ENCODE measurements at places on chromosomes 1 and 21.

DNA sequence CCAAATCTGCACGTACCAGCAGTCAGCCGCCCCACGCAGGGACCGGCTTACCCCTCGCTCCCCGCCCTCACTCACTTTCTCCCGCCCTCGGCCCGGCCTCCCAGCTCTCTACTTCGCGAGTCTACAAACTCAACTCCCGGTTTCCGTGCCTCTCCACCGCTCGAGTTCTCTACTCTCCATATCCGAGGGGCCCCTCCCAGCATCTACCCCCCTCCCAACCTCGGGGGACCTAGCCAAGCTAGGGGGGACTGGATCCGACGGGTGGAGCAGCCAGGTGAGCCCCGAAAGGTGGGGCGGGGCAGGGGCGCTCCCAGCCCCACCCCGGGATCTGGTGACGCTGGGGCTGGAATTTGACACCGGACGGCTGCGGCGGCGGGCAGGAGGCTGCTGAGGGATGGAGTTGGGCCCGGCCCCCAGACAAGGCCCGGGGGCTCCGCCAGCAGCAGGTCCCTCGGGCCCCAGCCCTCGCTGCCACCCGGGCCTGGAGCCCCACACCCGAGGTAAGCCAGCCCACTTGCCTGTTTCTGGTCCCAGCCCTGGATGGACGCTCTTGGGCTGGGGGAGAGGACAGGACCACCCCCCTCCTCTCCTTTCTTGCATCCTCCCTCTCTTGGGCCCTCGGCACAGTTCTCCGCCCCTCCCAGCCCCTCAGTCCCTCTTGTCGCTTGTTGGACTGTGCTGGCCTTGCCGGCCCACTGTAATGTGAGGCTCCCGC lies at the start of gene ARTN:
ARTN (plus strand) TSS at position 416 of the 715 bp plus-strand sequence. CDS start 1,856 bp downstream, outside the sequence.
- DNase-seq, result no peak

GRCh38 chr1:218299416-218299815 lies 14.3 kb downstream of the RRP15 start:
- DNase-seq, result no peak

DNA sequence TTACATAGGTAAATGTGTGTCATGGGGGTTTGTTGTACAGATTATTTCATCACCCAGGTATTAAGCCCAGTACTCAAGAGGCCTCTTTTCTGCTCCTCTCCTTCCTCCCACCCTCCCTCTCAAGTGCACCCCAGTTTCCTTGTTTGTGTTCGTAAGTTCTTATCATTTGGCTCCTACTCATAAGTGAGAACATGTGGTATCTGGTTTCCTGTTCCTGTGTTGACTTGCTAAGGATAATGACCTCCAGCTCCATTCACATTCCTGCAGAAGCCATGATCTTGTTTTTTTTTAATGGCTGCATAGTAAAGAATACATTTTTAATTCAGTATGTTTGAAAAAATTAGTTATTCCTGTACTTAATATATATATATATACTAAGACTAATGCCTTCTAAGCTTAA lies 107.7 kb downstream of the CLDN17 start:
- no peak for DNase-seq

- DNase-seq, result no peak
These were observed 25.6 kb downstream of the GPA33 start for GRCh38 chr1:167064621-167065020.

DNA sequence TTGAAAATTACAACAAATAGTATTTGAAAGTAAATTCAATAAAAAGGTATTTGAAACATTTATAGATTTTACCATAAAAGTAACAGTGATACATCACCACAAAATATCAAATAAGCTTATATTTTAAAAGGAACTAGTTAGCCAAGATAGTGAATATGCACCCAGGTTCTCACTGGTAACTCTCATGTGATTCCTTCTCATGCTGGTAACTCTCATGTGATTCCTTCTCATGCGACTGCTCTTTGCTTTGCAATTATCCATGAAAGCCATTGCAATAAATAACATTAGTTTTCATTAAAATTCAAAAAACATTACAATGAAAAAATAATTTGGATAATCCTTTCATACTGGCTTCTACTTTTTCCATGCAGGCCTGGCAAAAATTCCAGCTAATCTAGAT lies 75.4 kb downstream of the AHCTF1 start:
- DNase-seq, result no peak

- DNase-seq, result no peak
These were observed 27.7 kb downstream of the AGO3 start for GRCh38 chr1:35958558-35958957.

- peak; percentile 82 for DNase-seq
These were observed at the start of gene DPYD for GRCh38 chr1:97920832-97921571. TSS of gene DPYD (minus strand) at chr1:97921034. CDS start at chr1:97920922, 112 bp downstream.

DNA sequence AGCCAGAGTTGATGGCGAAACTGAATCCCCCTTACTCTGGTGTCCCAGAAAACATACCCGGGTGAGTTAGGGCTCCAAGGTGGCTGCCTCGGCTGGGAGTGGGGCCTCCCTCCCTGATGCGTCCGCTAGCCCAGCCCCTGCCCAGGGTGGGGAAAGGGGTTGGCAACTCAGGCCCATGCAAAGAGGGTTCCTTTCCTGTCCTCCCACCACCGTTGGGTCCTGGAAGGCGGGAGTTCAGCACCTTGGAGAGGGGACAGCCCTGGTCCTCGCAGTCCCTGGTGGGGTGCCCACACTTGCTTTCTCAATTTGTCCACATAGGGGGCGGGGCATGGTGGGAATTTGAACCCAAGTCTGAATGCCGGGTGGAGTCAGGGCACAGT lies 6.1 kb downstream of the SRM start:
- DNase-seq, result no peak

DNA sequence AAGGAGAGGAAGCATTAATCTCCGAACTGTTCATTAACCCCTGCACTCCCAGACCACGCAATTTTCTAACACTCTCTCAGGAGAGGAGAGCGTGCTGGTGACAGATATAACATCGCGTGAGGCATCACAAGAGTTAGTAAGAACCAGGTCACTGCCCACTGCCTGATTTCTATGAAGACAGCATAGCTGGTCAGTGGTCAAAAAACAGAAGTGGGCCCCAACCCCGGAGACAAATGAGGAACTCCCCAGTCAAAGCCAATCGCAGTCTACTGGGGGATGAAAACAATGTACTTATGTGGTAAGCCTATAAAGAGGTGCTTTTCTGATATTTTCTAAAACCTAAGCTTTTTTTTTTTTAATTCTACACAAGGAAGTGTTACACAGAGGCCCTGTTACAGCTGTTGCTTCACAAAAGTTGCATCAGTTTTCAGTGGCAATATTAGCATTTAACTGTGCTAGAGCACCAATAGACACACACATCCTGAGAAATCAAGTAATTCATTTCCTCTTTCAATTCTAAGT lies 231.8 kb upstream of the IRF2BP2 start:
- no peak for DNase-seq

DNA sequence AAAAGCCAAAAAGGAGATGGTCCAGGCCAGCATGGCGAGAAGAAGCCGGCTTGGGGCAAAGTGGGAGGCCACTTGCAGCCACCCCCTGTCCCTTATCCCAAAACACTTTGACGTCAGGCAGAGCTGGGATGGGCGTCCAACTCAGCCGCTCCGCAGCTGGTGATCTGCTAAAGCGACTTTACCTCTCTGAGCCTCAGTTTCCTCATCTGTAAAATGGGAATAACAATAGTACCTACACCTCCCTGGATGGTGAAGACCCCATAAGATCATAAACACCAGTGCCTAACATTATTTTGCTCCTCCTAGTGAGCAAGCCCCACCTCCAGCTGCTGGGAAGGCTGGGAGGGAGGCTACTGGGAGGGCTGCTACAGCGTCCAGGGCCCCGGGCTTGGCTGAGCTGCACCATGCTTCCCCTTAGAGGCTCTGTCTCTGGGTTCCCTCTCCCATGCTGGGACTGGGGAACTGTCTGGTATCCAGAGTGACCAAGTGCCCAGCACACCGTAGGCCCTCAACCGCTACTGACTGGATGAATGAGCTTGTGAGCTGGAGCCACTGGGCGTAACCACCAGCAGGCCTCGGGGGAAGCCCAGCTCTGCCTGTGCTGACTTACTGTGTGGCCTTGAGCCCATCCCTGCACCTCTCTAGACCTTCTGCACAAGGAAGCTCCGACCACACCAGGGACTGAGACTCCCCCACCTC lies 18.3 kb downstream of the IFFO2 start:
- no peak for DNase-seq

DNA sequence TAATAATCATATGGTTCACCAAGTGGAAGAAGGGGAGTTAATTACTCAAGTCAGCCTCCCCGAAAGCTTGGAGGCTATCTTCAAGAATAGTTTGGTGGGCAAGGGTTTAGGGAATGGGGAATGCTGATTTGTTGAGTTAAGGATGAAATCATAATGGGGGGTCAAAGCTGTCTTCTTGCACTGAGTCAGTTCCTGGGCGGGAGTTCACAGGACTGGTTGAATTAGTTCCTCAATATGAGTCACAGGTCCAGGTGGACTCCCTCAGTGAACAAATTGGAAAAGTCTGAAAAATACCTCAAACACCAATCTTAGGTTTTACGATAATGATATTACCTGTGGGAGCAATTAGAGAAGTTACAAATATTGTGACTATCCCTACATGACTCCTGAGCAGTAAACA lies 115.2 kb upstream of the COA6 start:
- no peak for DNase-seq

GRCh38 chr1:87295445-87296110 lies 33.1 kb upstream of the LMO4 start:
- no peak for DNase-seq

DNA sequence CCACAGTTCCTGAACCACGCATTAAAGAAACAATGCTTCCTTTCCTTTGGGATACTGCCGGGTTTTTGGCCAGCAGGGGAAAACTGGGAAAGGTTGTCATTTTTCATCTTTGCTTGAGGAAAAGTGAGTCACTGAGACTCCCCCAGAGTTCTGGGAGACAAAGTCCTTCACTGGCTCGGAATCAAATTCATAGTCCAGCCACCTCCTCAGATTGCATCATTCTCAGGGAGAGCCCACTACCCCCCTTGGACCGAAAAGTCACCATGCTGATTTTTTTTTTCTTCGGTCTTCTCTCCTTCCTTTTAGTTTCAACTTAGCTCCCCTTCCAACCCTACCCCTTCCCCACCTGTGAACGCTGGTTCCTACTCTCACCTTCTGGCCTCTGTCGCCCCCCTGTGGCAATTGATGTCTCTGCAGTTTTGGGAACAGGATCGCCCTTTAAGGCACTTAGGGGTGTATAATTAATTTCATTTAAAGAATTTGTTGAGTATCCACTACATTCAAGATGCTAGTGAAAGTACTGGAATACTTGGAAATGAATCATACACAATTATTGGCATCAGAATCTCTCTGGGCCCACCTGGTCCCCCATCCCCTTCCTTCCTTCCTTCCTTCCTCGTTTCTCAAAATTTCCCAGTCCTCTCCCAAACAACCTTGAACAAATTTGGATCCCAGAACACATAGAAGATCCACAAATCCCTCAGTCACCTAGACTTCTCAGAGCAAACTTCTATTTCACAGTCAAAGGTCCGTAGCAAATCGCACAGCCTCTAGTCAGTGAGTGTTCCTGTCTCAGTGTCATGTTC lies 6.9 kb downstream of the ACKR1 start:
- DNase-seq, result peak; percentile 63

DNA sequence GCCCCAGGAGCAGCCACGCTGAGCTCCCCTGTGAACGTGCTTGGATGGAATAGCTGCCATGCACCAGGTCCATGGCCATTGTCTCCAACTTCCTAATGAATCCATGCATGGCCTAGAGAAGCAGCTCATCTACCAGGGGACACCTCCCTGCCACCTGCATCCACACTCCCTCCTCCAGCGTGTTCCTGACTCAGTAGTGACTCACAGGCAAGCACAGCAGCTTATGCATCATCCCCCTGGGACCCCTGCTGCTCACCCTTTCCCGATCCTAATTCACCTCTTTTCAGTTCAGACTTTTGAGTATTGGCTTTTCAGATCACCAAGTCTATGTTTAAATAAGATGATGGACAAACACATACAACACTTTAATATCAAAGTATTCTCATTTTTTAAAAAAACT lies 39.9 kb upstream of the TADA1 start:
- no peak for DNase-seq

All from anterior cingulate cortex (tissue), 58 donors.